ENCODE measurements at places on chromosomes 2 and 18.
A peak's percentile ranks its signal among the peaks of the same experiment; 100 is the strongest.

DNA sequence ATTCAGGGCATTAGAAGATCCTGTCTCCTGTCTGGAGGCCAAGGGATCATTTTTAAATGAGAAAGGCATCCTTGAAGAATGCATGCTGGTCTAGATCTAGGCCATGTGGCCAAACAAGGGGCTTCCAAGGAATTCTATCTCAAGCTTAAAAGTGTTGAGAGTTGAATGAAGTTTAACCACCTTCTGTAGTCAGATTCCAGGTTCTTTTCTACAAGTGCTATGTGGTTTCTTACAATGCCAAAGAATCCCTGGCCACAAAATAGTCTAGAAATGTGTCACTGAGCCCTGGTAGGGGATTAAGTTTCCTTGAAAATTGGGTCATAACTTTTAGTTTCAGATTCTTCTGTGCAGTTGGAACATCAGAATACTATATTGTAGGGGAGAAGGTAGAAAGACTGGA, 640.7 kb upstream of the ACVR2A start:
- DNase-seq, result no peak

DNA sequence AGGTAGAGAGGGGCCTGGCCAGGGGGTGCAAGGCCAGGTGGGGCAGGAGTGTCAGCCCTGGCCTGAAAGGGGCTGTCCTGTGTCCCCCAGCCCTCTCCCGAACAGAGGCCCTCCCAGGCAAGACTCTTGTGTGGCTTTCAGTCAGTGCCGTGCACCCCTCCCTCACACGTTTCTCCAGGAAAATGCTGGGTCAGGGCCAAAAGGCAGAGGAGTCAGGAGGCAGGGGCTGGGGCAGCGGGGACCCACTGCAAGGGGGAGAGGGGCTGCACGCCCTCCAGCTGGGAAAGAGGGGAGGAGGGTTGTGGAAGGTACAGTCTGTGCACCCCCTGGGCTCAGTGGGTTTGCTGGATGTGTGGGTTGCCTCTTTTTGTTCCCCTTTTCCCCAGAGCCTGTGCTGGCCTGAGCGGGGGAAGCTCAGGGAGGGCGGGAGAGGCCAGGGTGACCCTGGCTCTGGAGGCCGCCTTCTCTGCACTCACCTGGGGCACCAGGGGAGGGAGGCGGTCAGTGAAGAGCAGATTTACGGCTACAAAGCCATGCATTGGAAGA, 4.1 kb downstream of the KCNF1 start:
- no peak for DNase-seq

- DNase-seq, result no peak
These were observed 273.7 kb downstream of the TWIST2 start for GRCh38 chr2:239121600-239122012.

- DNase-seq, result no peak
These were observed 95.5 kb upstream of the SNTG2 start for GRCh38 chr2:855177-855576.

GRCh38 chr2:95391641-95392310, 10.7 kb upstream of the FAHD2A start:
- no peak for DNase-seq

GRCh38 chr2:6823111-6823510, 42.6 kb downstream of the CMPK2 start:
- DNase-seq, result no peak

DNA sequence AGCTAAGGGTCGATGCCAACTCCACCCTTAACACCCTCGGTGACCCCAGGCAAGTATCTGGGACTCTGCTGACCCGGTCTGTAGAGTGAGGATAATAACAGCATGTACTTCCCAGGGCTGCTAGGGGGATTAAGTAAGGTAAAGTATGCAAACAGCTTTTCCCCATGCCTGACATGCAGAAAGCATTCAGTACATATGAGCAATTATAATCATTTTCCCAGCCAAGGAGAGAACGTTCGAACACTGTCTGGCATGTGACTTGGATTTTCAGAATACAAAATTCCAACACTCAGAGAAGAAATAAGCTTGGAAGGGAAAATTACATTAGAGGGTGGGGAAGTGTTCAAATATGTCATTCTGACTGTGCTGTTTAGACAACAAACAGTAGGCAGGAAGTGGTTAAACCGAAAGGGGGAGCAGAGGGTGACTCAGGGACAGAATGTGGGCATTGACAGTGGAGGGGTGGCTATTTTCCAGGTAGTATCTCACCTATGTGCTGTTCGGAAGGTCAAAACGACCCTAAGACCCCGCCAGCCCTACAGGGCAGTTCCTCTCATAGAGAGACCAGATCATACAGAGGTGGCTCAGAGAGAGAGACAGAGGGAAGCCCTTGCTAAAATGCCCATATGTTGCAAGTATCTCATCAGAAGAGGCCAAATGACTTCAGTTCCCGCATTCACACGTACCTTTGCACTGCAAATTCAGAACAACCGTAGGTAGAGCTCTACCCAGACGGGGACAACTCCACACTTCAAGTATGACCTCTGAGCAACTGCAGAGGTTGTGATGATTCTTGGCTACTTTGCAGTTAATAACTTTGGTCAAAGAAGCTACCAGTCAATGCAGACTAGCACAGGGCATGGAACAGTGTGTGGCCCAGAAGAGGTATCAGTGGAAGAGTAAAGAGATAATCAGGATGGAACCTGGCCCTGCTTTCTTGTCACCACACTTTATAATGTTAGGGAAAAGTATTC, 14.8 kb downstream of the ASPRV1 start:
- peak; percentile 38 for DNase-seq

GRCh38 chr2:184113696-184114403, 484.5 kb upstream of the ZNF804A start:
- no peak for DNase-seq

GRCh38 chr2:151403914-151404313, 5.8 kb upstream of the RIF1 start:
- DNase-seq, result no peak

DNA sequence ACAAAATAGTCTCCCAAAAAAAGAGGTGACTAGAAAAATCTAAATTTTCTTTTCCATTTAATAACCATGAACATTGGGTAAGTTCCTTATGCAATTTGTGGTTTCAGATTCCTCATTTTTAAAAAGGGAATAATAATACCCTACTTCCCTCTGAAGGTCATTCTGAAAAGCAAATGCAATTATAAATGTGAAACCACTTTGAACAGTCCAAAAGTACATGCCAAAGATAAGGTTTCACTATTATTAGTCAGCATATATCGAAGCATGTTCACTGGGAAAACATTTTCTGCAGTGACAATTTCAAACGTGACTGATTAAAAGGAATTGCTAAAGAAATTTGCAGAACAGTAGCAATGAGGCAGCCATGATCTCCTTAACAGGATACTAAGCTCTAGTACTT, 100.1 kb upstream of the RNF152 start:
- no peak for DNase-seq

DNA sequence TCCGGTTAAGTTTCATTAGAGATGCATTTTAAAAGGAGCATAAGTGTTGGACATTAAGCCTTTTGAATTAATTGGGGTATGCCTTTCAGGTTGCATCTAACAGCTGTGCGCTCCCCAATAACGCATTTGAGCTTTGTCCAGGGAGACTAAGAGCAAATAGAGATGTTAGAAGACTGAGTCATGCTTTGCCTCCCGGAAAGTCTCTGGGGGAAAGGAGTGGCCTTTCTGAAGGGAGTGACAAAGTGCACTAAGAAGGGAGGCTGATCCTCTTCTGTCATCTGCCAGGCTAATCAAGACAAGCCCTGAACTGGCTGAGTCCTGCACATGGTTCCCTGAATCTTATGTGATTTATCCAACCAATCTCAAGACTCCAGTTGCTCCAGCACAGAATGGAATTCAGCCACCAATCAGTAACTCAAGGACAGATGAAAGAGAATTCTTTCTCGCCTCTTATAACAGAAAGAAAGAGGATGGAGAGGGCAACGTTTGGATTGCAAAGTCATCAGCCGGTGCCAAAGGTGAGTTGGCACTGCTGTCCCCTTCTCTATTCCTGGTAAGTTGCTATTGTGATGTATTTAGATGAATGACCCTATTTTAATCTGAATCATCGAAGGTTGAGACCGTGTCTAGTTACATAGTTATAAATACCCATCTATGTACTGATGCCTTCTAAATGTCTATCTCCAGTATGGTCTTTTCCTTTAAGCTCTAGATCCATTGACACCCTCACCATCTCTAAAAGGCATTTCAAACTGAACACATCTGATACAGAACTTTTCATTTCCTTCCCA, 12.1 kb downstream of the TTL start:
- no peak for DNase-seq
